ENCODE measurements at places on chromosomes 16 and 17. TPM values are rescaled to one million over a fixed set of nuclear protein-coding genes. Genes with fewer than 3 reads are reported as not detected.

Gene IRX5
- total RNA-seq: 2.2 TPM

Gene OR2C1
- total RNA-seq: not detected

Gene FBXW10B
- total RNA-seq: 3.5 TPM

Gene STH
- total RNA-seq: not detected

Gene IL21R
- 0.22 TPM for total RNA-seq

Gene KRT40
- not detected for total RNA-seq

Gene C16orf46
- 0.85 TPM for total RNA-seq
